Fibroblast of the aortic adventitia (primary cell): ENCODE measurements at places on chromosomes 6 and 20.
A peak's percentile ranks its signal among the peaks of the same experiment; 100 is the strongest.

- DNase-seq, result no peak
These were observed 20.2 kb downstream of the ADGRF4 start for GRCh38 chr6:47718571-47718970.

GRCh38 chr20:23680146-23680545, 8.7 kb downstream of the CST4 start:
- peak; percentile 69 for DNase-seq

GRCh38 chr6:40353197-40353966, 233.8 kb downstream of the LRFN2 start:
- DNase-seq, result no peak

GRCh38 chr20:12598894-12599293, 409.9 kb upstream of the SPTLC3 start:
- no peak for DNase-seq

DNA sequence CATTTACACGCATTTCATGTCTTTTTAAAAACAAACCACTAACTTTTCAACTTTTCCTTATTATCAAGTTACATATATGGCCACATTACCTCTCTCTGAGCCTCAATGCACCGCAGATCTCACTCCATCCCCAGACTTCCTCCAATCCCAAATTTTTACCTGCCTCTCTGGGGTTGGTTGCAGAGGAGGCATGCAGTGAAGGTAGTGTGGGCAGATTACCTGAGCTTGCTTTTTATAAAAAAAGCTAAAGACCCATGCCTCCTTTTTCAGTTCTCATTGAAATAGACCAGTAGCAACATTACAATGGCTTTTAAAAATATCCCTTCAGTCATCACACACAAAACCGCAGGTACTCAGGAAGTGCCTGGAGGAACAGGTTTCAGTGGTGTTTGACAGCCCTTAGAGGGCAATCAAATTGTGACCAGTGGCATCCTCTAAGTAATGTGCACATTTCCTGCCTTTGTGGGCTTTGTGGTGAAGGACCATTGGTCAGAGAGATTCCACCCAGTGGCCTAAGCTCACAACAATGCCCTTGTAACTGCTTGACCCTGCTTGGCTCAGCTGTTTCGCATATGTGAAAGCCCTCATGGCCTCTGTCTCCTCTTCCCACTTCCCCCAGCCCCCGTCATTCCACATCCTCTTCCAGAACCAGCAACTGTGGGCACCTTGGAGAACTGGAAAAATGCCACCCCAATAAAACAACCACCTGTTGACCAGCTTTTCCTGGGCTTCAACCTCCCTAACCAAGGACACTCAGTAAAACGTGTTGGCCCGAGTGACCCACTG, 30.2 kb upstream of the IL17A start:
- no peak for DNase-seq

DNA sequence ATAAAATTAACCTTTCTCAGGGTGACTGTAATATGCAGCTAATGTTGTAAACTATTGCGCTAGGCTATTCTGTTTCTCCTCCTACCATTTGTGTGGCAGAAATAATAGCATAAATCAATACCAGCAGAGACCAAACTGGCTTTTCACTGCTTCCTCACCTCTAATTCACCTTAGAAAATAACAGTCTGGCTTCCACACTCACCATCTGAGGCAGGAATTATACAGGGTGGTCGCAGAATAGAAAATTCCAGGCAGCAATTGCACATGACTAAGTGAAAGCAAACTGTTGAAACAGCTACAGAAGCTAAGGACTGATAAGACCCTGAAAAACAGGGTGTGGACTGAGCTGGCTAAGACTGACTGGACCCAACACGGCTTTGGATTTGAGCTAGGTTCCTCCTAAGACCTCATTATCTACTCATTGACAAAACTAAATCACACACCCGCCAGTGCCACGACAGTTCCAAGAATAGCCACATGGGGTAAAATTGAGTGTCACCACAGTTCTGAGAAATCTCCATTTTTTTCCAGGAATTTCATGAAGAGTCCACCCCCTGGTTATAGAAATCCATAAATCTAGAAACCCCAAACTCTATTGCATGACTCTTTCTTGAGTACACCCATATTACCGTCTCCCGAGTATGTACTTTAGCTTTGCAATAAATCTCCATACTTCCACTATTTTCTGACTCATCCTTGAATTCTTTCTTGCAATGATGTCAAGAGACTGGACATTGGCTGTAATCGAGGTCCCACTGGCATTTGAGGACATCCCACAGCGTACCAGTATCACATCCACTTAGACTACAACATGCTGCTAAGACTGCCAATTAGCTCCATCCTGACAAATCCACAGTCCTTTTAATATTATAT, 60.9 kb upstream of the KCNQ5 start:
- peak; percentile 28 for DNase-seq

DNA sequence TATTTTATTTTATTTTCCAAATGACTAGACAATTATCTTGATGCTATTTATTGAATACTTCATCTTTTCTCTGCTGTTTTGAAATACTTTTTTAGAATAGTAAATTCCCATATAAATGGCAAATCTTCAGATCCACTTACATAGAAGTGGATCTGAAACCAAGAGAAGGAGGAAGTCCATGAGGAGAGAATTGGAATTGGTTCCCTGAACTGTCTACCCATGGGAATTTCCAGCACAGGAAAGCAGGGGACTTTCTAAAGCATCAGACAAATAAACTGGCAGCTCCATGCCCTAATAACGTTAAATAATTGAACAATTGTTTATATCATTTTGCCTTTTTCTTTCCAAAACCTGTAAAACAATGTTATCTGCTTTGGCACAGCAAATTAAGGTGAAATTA, 47.1 kb upstream of the PNRC1 start:
- DNase-seq, result no peak

- peak; percentile 30 for DNase-seq
These were observed 107.4 kb upstream of the NAA20 start for GRCh38 chr20:19909725-19910124.

DNA sequence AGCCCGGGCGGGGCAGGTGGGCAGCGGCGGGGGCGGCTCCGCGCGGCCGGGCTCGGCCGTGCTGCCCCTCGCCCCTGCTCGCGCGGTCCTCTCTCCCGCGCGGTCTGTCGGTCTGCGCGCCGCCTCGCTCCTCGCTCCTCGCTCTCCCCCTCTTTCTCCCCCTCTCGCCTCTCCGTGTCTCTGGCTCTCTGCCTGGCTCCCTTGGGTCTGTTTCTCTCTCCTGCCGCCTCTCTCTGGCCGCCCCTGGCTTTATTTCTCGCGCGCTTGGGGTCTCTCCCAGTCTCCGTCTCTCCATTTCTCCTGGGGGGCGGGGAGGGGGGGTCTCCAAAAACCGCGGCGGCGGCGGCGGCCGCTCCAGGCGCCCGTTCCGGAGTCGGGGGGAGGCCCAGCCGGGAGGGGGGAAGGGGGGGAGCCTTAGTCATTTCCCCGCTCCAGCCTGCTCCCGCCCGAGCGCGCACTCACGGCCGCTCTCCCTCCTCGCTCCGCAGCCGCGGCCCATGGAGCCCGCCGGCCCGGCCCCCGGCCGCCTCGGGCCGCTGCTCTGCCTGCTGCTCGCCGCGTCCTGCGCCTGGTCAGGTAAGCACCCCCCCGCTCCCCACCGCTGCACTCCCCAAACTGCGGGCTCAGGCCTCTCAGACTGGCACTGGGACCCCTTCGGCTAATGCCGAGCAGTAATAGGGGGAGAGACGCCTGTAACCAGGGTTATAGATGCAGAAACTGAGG, at the start of gene SIRPA:
Gene SIRPA, plus strand, starts transcription at position 457 of the 723 bp plus-strand sequence. Its CDS starts 41 bp downstream, at position 498.
- peak; percentile 62 for DNase-seq

DNA sequence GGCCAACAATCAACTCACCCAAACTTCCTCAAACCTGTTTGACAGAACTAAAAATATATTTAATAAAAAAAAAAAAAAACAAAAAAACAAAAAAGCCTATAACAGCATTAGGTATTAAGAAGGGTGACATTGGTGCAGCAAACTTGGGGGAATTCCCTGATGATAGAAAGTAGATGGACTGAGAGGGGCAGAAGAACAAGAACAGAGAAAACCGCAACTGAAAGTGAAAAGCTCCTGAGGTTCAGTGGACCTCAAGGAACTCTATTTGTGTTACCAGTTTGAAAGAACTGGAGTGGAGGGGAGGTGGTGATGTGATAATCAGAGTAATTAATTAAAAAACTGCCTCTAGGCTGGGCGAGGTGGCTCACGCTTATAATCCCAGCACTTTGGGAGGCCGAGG, 53.8 kb downstream of the MACROD2 start:
- DNase-seq, result no peak

DNA sequence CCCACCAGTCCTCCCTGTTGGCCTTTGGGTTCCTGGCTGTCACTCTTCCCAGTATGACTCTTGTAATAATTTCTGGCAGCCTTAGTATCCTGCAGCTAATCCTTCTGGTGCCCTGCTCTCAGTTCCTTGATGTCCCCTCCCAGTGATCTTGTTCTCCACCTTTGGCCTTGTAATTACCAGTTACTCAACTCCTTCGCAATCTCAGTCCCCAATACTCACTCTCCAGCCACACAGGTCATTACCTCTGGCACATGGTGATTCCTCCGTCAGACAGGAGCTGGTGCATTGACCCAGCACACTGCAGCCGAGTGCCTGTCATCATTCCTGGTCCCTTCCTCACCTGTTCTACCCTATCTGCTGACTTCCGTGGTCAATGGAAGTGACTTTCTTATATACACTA, 101.4 kb downstream of the FAM120B start:
- no peak for DNase-seq

DNA sequence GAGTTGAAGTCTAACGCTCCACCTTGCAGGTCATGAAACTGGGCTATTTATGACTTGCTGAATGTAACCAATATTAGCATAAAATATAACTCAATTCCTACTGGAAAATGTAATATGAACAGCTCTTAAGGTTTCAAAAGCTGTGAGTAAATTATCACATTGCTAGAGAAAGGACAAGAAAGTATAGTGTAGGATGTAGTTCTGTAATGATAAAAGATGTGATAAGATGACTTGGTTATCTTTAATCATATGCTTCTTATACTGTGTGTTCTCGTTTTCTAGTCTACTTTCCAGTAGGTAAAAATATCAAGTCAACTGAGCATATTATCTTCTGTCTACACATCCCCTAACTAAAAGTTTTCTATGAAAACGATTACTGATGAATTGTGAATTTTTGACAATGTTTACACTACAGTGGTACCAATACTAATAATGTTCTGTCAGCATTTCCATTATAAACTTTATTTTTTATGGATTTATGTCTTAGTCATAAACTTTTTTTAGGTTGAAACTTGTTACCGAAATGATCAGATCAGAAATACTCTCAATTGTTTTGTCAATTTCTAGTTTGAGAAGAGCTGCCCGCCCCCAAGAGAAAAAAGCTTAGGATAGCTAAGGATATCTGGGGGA, 14.6 kb downstream of the MED23 start:
- no peak for DNase-seq

GRCh38 chr6:9398767-9399373, 963.5 kb upstream of the SLC35B3 start:
- DNase-seq, result no peak

GRCh38 chr20:25237610-25238318, 10.1 kb upstream of the PYGB start:
- peak; percentile 100 for DNase-seq

- DNase-seq, result no peak
These were observed 101.5 kb upstream of the MARCKS start for GRCh38 chr6:113755449-113756289.

- DNase-seq, result peak; percentile 81
These were observed 190.8 kb upstream of the BMP2 start for GRCh38 chr20:6576726-6577125.

DNA sequence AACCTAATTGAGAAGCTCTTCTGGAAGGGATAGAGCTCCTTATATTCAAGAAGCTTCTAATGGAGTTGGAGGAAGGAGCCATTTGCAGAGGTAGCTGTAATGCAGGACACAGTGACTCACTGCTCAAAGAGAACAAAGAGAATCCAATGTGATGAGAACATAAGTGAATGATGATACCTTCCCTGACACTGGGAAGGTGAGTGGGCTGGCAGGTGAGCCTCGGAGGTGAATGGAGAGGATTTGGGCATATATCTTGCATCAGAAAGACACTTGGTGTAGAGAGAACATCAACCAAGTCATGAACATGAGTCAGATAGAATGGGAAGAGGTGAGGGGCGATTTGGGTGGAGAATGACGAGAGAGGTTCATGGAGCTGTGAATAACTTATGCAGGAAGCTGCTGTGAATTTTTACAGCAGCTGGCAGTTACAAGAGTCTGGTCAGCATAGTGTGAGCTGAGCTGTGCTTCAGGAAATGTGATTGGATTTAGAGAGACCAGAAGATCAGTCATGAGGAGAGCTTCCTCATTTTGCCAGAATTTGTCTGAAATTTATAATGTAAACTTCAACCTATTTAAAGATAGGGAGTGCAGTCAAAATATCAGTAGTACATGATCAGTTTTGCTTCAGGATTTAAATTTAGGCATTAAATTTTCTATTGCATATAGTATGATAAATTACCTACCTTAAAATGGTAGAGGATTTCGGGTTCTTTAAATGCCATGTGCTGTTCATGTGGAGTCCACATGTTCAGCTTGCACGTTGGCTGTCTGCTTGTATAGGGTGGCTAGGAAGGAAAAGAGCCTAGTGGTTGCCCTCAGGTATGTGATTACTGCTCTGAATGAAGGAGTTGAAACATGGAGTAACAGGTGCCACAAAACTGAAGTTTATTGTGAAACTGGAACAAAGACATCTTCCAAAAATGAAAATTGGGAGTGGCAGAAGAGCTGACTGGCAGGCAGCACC, 59.2 kb upstream of the KIF25 start:
- no peak for DNase-seq

GRCh38 chr6:124963416-124963785, 1.2 kb downstream of the RNF217 start:
- peak; percentile 55 for DNase-seq

GRCh38 chr6:150791717-150792116, 73.8 kb upstream of the MTHFD1L start:
- no peak for DNase-seq

DNA sequence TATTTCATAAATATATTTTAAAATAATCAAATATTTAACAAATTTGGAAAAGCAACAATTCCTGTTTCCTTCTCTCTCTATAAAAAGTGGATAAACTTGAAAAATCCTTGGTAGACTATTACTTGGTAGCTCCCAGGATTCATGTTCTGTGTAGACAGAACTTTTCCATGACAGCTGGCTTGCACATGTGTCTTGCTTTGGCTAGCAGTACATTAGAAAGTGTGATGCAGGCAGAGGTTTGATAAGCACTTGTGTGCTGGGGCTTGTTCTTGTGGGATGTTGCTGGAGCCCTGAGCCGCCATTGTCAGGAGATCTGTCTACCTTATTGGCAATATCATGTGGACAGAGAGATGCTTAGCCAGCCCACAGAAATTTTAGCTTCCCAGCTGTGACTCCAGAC, 327.2 kb downstream of the CDKAL1 start:
- DNase-seq, result no peak

- DNase-seq, result no peak
These were observed 230.9 kb upstream of the JARID2 start for GRCh38 chr6:15014958-15015357.

GRCh38 chr6:38671885-38672467, 31.0 kb downstream of the GLO1 start:
- peak; percentile 80 for DNase-seq
